ENCODE measurements at places on chromosomes 16 and 17.

- DNase-seq = no peak
Observed at GRCh38 chr17:75124819-75125162, 6.8 kb downstream of the NT5C start.

DNA sequence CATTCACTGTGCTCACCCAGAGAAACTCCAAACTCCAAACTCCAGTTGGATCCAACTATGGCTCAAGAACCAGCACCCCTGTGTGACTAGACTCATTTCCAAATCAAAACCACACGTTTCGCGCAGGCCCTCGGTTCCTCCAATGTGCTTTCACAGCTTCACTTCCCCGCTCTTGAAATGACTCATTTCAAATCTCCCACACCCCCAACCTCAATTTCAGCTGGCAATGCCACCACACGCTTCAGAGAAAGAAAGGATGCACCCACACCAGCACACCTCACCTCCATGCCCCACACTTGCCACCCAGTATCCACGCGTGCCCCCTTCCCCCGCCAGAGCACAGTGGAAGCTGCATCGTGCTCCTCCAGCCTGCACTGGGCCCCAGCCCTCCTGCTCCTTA lies 9.0 kb downstream of the TMEM92 start:
- DNase-seq = no peak

GRCh38 chr16:73054498-73054812 lies 6.5 kb upstream of the ZFHX3 start:
- DNase-seq = no peak

DNA sequence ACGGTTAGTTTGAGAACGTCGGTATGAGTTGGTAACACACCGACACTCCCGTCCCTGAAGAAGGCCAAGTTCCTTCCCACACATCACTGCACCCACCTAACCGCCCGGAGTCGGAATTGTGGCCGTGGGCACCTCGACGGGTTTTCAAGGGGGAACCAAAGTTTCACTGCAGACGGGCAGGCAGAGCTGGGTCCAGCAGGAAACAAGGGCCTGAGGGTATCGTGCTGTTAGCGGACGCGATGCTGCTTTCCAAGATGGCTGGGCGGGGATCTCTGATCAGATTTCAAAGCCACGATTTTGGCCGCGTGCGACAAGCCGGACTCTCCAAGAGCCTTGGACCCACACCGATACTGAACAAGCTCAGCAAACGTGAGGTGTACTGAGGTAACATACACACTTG lies 82.3 kb upstream of the DOC2B start:
- DNase-seq = no peak

DNA sequence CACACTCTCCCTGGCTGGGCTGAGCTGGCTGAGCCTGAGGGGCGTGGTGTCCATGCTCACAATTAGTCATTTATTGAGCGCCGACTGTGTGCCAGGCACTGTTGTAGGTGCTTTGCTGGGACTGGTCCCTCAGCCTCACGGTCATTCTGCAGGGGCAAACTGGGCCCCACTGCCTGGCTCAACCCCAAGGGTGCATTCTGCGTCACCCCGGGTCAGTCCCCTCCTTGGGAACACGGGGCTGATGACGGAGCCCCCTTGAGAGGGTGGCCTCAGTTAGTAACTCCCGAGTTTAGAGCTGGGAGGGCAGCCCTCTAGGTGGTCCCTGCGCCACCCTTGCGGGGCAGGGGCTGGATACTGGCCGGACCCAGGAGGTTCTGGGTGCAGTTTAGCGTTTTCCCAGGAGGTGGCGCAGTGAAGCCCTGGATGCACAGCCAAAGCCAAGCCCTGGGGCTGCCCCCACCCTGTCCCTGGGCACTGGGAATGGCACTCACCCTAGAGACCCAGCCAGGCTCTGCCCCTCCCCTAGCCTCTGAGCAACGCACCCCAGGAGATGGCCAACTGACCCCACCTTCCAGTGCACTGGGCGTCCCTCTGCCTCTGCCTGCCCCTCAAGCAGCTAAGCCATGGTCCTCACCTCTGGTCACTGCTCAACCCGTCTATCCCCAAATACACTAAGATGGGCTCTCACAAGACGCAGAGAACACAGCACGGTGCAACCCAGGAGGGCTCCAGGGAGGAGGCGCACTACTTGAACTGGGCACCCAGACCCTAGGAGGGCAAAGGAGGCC lies 243.2 kb upstream of the GSE1 start:
- DNase-seq = peak; percentile 83

GRCh38 chr17:63249256-63250004 lies 196.7 kb downstream of the CYB561 start:
- no peak for DNase-seq

- no peak for DNase-seq
Observed at GRCh38 chr16:77793417-77793816, 5.1 kb downstream of the VAT1L start.

DNA sequence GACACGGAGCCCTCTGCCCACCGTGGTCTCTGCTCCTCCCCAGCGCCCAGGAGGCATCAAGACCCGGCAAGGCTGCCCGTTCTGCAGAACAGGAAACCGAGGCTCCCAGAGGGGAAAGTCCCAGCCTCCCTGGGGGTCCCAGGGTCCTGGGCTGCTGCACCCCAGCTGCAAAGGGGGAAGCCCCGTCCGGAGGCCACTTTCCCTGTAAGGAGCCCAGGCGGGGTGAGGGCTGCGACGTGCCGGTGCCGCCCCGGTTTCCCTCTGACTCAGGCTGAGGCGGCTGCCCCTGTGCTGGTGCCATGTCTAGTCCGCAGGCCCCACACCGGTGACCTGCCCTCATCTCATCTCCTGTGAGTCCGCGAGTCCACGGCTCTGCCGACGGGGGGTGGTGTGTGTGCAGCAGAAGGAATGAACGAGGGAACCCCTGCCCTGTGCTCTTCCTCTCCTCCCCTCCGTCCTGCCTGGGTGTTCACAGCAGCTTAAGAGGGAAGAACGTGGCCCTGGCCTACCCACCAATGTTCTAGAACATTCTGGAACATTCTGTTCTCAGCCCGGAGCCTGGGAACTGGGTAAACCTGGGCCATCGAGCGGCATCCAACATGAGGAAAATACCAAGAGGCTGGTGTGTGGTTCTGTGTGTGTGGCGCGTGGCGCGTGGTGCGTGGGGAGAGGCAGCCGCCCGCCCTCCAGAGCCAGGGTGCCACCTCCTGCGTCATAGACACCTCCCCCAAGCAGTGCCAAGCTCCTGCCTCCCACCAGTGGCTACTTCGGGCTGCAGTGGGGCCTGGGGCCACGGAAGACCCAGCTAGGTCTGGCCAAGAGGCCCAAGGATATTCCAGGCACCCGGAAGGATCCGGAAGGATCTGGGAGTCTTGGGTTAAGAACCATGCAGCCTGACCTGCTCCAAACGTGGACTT lies 7.0 kb upstream of the CBFA2T3 start:
- DNase-seq = no peak

- no peak for DNase-seq
Observed at GRCh38 chr16:24729951-24730815, 732 bp downstream of the TNRC6A start.

GRCh38 chr17:36000732-36001109 lies 632 bp downstream of the CCL15 start:
- no peak for DNase-seq

DNA sequence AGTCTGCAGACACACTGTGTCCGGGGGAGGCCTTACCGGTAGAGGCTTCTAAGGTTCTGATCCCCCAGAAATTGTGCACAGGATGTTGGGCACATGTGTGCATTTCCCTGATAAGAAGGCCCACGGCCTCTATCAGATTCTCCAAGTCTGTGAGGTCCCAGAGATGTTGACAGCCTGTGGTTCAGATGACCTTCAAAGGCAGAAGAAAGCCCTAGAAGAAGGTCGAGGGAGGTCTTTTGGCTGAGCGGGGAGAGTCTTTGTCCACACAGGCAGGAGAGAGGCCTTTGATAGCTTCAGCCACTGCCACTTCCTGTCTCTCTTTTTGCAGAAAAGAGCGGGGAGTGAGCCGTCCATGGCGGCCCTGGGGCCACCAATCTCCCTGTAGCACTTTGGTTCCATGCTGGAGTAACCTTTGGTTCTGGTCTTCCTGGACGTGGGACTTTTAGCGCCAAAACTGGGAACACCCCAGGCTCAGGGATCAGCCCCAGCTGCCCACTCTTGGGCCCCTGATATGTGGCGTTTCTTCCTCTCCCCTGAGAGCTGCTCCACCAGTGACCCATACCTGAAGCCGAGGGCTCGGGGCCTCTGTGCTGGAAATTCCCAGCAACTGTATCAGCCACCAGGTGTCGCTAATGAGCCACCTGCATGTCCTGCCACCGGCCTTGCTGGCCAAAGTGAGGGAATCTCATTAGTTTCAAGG lies 28.1 kb upstream of the LGALS9 start:
- DNase-seq = peak; percentile 67

DNA sequence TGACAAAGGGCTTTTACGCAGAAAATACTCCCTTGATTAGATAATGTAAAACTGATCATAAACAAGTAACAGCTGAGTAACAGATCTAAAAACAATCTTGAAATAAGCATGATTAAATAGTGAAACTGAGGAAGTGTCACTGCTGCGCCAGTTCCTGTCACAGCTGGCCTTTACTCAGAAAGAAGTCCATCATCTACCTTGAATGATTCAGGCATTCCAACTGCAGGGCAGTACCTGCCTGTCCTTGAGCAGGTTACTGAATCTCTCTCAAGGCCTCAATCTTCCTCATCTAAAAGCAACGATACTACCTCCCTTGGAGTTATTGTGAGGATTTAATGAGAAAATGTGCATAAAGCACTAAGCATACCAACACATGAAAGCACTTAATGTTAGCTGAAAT lies 12.7 kb downstream of the PHLPP2 start:
- no peak for DNase-seq

GRCh38 chr17:50258647-50259476 lies 15.4 kb upstream of the TMEM92 start:
- DNase-seq = no peak

DNA sequence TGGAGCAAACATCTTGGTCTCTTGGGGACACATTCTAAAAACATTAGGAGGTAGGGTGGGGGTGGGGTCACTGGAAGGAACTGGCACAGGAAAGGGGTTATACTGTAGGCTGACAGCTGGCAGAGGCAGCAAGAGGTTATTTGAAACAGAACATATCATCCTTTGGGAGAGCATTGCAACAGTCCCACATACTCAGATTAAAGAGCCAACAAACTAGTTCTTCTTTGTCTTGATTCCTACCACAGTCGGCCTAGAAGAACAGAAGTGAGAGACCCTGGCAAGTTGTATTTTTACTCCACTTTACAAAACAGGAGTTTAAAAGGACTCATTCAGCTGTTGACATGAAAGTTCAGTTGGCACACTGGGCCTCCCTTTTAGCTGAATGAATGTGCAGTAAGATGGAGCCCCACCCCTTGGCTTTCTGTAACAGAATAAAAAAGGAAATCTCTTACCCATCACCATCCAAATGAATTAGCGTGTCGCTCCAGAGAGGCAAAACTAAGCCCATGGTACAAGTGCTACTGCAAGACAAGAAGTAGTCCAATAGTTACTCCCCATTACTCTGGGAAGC lies 54.6 kb upstream of the CORO6 start:
- DNase-seq = no peak

- no peak for DNase-seq
Observed at GRCh38 chr17:45129426-45129939, 2.8 kb downstream of the PLCD3 start.

GRCh38 chr17:30318155-30318554 lies 15.7 kb downstream of the TMIGD1 start:
- DNase-seq = no peak

DNA sequence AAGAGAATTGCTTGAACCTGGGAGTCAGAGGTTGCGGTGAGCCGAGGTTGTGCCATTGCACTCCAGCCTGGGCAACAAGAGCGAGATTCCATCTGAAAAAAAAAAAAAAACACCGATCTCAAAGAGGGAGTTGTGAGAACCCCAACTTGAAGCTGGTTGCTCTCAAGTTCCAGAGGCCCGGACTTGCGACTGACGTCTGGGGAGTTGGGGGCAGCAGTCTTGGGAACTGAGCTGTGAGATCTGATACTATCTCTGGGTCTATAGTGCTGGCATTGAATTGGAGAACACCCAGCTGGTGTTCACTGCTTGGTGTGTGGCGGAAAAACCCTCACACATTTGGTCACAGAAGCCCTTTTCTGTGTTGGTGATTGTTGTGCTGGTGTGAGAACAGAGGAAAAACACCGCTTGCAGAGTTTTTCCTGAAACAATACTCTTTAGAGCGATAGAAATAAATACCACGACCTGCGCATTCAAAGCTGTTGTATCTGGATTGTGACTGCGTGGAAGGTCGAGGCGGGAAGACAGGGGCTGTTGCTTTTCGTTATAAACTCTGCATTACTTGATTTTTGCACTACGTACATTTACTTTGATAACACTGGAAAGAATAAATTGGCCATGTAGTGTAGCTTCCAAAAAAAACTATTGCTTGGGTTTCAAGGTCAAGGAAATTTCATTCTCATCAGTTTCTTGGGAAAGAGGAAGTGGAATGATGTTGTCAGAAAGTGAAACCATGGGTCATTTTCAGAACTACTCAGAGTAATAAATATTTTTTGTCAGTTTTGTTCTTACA lies 8.8 kb downstream of the SCIMP start:
- DNase-seq = no peak

DNA sequence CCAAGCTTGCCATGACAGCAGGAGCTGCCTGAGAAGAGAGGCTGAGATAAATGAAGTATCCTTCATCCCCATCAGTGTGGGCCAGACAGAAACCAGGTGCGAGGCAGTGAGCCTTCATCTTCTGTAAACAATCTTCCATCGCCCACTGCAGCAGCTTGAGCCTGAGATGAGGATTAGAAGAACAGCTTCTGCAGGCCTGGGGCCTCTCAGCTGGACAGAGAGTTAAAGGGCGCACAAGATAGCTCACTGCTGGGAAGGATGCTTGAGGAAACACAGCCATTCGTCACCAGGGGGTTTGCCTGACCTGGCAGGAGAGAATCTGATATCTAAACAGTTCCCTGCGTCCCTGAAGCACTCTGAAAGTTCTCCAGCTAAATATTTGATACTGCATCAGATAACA lies 27.1 kb downstream of the HOXB1 start:
- DNase-seq = no peak

DNA sequence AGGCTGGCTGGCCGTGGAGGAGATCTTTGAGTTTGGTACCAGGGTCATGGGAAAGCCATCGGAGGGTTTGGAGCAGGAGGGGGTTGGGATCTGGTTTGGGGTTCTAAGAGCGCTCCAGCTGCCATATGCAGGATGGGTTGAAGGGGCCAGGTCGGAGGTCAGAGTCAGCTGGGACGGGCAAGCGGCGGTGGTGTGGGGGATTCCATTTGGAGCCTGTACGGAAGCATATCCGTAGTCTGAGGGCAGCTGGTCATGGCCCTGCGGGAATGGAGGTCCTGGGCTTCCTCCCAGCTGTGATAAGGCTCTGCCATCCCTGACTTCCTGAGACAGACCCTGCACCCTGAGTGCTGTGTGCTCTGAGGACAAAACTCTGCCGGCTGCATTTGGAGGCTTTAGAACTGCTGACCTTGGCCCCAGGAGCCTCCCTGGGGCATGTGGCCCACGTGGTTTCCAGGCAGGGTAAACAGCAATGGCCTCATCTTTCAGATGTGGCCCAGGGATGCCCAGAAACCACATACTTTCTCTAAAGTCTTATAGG lies 46.5 kb downstream of the ATP2C2 start:
- no peak for DNase-seq

GRCh38 chr16:67407176-67407787 lies 9.0 kb downstream of the ZDHHC1 start:
- no peak for DNase-seq

GRCh38 chr17:63774141-63774968 lies at the start of gene DDX42:
DDX42 (plus strand) TSS chr17:63774170; CDS start chr17:63787050, 12,880 bp downstream.
- peak; percentile 44 for DNase-seq

GRCh38 chr16:10760858-10761257 lies 17.2 kb downstream of the NUBP1 start:
- DNase-seq = no peak

- DNase-seq = no peak
Observed at GRCh38 chr16:1090620-1091587, 5.1 kb downstream of the C1QTNF8 start.

Measured in H54 (cell line).